Activated CD4-positive, alpha-beta T cell treated with anti-CD3 and anti-CD28 coated beads for 36 hours (primary cell): ENCODE measurements at places on chromosomes 2 and 18. TPM values are rescaled to one million over a fixed set of nuclear protein-coding genes. Genes with fewer than 3 reads are reported as not detected.

Gene POTEJ
- not detected for total RNA-seq

GRCh38 chr2:205730191-205730590 lies 47.9 kb downstream of the NRP2 start:
- no peaks in the 10 kb centered on the region for H3K27me3 ChIP-seq
- H3K4me3 ChIP-seq = no peak overlapping the region
- no peak overlapping the region for H3K27ac ChIP-seq
- H3K4me1 ChIP-seq = no peaks in the 10 kb centered on the region
- DNase-seq = no peak
- H3K36me3 ChIP-seq = no peaks in the 10 kb centered on the region

GRCh38 chr2:5540856-5541255 lies 151.3 kb upstream of the SOX11 start:
- H3K27me3 ChIP-seq = no peaks in the 10 kb centered on the region
- no peak overlapping the region for H3K27ac ChIP-seq
- DNase-seq = no peak

DNA sequence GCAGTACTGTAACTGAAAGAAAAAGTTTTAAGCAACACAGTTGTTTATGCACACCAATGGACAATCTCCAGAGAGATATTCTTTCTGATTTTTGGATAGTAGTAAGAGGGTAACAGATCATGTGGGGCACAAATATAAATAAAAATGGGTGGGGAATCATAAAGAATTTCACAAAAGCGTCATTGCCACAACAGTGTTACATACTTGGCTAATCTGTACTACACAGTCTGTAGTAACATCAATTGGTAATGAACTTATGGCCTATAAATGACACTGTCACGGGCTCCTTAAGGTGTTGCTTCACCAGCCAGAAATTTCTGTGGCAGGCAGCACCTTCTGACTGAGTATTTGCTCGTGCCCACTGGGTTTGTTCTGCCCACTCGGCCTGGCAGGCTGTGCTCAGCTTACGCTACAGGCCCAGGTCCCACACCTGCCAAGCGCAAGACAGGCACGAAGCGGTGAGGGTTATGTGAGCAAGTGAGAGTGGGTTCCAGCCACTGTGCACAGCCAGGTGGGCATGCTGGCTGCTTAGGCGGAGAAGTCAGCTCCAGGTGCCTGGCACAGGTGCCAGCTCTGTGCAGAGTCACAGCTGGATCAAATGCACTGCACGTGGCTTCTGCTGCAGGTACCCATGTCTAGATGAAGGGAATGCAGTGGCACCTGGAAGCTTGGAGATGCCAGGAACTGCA lies 532.5 kb upstream of the SLC39A10 start:
- no peak overlapping the region for H3K4me3 ChIP-seq
- H3K27me3 ChIP-seq = no peaks in the 10 kb centered on the region
- no peaks in the 10 kb centered on the region for H3K36me3 ChIP-seq
- DNase-seq = no peak

DNA sequence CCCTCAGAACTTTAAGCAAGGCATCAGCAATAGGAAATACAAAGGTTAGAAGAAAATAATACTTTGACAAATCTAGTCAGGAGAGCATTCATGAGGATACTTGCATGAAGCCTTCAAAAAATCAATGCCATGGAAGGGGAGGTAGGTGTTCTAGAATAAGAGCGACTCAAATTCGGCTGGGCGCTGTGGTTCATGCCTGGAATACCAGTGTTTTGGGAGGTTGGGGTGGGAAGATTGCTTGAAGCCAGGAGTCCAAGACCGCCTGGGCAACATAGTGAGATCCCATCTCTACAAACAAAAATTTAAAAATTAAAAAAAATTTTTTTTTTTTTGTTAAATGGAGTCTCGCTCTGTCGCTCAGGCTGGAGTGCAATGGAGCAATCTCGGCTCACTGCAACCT lies 21.8 kb downstream of the GBX2 start:
- no peaks in the 10 kb centered on the region for H3K4me1 ChIP-seq
- H3K27me3 ChIP-seq = peaks cover 19% of the 10 kb centered on the region
- H3K36me3 ChIP-seq = no peaks in the 10 kb centered on the region
- no peak for DNase-seq

DNA sequence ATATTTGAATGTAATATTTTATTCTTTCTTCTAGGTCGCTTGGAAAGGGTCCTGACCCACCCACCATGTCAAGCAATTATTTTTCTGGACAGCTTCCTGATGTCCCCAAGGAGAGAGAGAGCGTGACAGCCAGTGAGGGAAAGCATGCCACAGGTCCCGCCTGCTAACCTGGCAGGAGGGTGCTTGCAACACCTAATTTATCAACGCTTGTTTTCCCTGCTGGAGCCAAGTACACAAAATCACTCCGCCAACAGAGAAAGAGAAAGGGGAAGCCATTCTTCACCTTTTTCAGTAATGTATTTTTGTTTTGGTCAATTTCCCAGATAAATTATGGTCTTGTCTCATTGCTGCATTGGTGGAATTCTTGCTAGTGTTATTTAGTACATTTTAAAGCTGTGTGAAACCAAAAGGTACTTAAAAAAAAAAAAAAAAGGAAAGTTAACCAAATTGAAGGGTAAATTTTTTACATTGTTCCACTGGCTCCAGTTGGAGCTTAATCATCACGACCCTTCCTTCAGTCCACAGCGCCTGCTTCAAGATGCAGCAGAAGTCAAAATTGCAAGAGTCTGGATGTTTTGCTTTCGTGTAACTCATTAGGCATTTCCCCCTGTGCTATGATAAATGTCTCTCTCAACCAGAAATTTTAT lies 88.5 kb upstream of the COPS8 start:
- H3K4me3 ChIP-seq = no peak overlapping the region
- no peaks in the 10 kb centered on the region for H3K4me1 ChIP-seq
- no peak for DNase-seq
- peaks cover 7% of the 10 kb centered on the region for H3K27me3 ChIP-seq
- H3K27ac ChIP-seq = no peak overlapping the region
- no peaks in the 10 kb centered on the region for H3K36me3 ChIP-seq

Gene NTSR2
- not detected for total RNA-seq
